ENCODE measurements at places on chromosomes 7 and 10. TPM values are rescaled to one million over a fixed set of nuclear protein-coding genes. Genes with fewer than 3 reads are reported as not detected.

KDM7A gene
- 25.4 TPM for total RNA-seq

SPRN gene
- total RNA-seq = 2.0 TPM

- no peak for DNase-seq
Observed at GRCh38 chr7:157410831-157411556, 74.2 kb downstream of the DNAJB6 start.

DNA sequence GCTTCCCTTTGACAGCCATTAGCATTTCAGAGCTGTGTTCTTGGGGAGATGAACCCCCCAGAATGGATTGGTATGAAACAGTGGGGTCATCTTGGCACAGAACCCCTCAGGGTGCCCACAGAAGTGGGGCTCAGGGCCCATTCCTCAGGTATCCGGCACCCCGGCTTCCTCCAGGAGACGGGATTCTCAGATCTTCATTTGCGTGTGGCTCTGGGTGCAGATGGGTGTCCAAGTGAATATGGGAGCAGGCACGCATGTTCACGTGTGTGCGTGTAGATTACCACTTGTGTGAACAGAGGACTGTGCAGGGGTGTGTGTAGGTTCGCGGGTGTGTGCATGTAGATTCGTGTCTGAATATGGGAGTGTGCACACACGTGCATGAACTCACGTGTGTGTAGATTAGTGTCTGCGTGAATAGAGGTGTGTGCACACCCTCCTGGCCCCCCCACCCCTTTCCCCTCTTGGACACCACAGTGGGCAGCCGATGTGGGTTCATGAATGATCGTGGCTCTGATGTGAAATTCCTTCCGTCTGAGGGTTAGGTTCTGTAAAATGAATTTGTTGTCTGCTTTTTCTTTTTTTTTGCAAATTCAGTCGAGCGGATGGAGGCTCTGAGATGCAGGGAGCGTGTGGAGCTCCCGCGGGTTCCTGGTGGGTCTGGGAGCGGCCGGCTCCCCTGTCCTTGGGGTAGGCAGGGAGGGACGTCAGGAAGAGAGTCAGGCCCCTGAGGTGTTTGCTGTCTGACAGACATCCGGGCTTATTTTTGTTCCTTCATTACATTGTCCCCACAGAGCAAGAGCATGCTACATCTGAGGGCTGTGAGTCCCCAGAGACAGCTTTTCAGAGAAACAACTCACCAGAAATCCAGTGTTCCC is 7.4 kb downstream of the ELFN1 start:
- no peak for DNase-seq

- DNase-seq = no peak
Observed at GRCh38 chr10:119680050-119680449, 28.9 kb downstream of the BAG3 start.

GRCh38 chr7:27866828-27867672 is 127.1 kb downstream of the TAX1BP1 start:
- DNase-seq = no peak

- no peak for DNase-seq
Observed at GRCh38 chr7:114663502-114663901, 248.9 kb downstream of the FOXP2 start.

All from glutamatergic neuron (in vitro differentiated cells).